Body of pancreas (tissue), 4 donors: ENCODE measurements at places on chromosomes 3 and 15. TPM values are rescaled to one million over a fixed set of nuclear protein-coding genes. Genes with fewer than 3 reads are reported as not detected.

COL7A1 gene
- 2.3 TPM for total RNA-seq

GRCh38 chr15:25401501-25401900 lies 37.3 kb downstream of the UBE3A start:
- no peak overlapping the region for H3K4me3 ChIP-seq
- no peaks in the 10 kb centered on the region for H3K27me3 ChIP-seq
- no peak overlapping the region for H3K27ac ChIP-seq

THBS1 gene
- 398 TPM for total RNA-seq

- DNase-seq = no peak
- no peak overlapping the region for H3K4me3 ChIP-seq
- H3K27ac ChIP-seq = no peak overlapping the region
- peaks cover 13% of the 10 kb centered on the region for H3K4me1 ChIP-seq
- no peaks in the 10 kb centered on the region for H3K36me3 ChIP-seq
Measured at GRCh38 chr15:43489191-43489590, 3.8 kb downstream of the TP53BP1 start.

PLA2G4D gene
- total RNA-seq = not detected

DNA sequence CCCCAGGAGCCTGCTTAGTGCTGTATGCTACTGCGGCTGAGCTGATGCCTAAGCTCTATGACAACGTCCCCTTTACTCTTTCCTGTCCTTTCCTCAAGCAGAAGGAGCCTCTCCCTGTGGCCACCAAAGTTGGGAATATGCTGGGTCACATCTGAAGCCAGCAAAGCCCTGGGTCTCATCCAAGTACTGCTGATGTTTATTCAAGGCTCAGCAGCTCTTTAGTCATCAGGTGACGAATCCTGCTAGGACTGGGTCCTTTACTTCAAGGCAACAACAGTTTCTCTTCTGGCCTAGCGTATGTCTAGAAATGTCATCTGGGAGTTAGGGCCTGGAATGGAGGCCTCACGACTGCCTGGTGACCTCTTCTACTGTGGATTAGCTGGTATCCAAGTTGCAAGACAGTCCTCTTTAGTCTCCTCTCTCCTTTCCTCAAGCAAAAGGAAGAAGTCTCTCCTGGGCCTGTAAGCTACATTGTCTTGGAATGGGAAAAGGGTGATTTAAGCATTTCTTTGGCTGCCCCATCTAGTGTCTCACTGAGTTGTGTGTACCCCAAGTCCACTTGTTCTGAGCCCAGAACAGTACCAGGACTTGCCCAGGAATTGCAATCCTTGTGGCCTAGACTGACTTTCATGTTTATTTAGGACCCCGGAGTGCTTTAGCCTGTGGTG lies 63.9 kb downstream of the TNFAIP8L3 start:
- no peak overlapping the region for H3K4me3 ChIP-seq
- peak; percentile 35 for DNase-seq
- H3K27ac ChIP-seq = no peak overlapping the region

DNA sequence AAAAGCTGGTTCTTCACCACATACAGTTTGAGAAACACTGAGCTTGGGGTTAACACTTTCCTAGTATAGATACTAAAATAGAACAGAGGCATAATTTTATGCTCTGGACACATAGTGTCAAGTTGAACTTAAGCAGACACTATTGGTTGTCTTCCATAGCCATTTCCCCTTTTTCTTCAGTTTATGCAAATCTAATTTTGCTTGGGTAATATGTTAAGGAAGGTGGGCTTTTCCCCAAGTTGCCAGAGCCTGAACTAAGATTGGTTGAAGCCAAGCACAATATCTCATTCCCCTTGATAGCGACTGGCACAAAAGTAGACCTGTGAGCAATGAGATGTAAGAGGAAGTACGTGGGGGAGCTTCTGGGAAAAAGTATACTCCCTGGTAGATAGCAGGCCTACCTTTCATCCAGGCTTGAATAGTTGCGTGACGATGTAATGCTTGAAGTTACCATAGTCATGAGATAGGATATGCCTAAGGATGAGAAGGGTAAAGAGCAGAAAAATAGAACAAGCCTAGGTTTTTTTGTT lies 4.5 kb upstream of the POPDC2 start:
- no peaks in the 10 kb centered on the region for H3K27me3 ChIP-seq
- no peak overlapping the region for H3K4me3 ChIP-seq
- no peaks in the 10 kb centered on the region for H3K36me3 ChIP-seq
- no peak overlapping the region for H3K27ac ChIP-seq
- no peak for DNase-seq
